IMR-90 (cell line): ENCODE measurements at places on chromosomes 5 and 9. TPM values are rescaled to one million over a fixed set of nuclear protein-coding genes. Genes with fewer than 3 reads are reported as not detected.

GRCh38 chr5:110321117-110321516 lies 405.4 kb downstream of the TMEM232 start:
- no peak for DNase-seq

DNA sequence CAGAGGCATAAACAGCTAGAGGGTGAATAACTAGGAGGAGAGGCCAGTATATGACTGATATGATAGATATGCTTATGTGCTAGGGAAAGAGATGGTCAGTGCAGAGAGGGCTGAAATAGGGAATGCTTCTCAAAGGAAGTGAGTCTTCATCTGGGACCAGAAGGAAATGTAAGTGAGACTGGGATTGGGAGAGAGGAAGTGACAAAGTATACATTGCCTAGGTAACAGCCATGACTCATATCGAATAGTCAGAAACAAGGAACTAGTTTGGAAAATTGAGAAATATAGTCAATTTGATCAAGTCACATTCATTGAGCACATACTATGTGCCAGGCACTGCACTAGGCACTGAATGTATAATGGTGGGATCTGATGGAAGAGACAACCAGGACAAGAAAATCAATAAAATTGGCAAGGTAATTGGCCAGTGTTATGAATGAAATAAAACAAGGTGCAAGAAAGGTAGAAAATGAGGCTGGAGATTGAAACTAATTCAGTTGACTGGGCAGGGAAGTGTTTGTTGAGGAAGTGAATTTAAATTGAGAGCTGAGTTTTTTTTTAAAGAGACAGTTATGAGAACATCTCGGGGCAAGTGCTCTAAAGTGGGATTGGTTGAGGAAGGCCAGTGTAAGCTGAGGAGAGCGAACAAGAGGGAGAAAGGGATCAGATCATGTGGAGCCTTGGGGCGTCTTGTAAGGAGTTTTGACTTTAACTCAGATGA lies 4.3 kb downstream of the ERAP2 start:
- peak; percentile 87 for DNase-seq

Gene KIF4B
- under 0.01 TPM in 2 replicates for total RNA-seq

GRCh38 chr5:38316544-38317224 lies 58.3 kb downstream of the EGFLAM start:
- DNase-seq = peak; percentile 44

Gene IL3
- not detected in 2 replicates for total RNA-seq

Gene CCL28
- under 0.01 TPM in 2 replicates for total RNA-seq

DNA sequence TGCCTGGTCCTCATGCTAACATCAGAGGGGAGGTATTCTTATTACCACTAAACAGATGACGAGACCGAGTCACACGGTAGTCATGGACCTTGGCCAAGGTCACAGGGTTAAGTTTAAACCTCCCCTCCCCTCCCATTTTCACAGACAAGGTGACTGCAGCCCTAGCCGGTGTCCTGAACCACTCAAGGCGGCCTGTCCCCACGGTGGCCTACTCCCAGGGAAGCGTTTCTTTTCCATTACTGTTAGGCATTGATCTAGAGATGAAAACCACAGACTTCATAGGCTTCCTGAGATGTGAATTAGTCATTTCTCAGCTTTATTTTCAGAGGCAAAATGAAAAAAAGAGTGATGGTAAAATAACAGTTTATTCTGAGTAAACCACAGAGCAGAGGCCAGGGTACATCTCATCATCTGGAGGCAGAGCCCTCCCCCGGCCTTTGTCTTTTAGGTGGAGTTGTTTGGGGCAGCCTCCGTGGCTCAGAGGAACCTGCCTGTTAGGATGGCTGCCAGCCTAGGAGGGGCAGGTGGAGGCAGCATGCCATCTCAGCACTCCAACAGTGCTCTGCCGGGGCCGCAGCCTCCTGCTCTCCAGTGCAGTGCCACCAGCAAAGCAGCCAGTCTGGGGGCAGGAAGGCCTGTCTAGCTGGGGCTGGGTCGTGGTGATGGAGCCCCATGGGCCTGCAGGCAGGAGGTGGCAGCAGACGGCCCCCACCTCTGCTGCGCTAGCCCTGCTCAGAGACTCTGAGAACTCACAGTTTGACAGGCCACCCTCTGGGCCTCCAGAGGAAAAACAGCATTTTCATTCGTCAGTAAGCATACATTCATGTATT lies 71.2 kb downstream of the RAPGEF1 start:
- DNase-seq = peak; percentile 84

DNA sequence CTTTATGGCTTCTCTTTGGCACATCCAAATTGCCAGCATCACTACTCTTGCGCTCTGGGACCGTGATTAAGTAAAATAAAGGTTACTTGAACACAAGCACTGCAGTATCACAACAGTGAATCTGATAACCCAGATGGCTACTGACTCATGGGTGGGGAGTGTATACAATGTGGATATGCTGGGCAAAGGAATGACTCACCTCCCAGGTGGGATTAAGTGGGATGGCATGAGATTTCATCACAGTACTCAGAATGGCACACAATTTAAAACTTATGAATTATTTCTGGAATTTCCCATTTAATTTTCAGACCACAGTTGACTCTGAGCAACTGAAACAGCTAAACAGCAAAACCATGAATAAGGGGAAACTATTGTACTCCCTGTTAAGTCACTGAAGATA lies 4.3 kb downstream of the GFM2 start:
- DNase-seq = peak; percentile 83

DNA sequence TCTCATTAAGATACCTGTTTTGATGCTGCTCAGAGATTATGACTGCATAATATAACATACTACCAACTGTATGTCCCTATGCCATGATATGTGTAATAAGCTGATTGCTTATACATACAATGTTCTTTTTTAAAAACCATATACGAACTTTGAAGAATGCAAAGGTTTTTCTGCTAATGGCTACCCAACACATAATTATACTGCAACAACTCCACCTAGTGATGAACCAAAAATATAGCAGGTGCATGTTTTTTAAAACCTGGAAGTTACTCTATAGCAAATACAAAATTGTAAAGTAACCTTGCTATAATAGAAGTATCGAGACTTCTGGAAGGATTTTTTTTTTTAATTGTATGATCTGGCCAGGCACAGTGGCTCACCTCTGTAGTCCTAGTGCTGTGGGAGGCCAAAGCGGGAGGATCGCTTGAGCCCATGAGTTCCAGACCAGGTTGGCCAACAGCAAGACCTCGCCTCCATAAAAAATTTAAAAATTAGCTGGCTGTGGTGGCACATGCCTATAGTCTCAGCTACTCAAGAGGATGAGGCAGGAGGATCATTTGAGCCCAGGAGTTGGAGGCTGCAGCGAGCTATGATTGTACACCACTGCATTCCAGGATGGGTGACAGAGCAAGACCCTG lies 49.1 kb downstream of the HOMER1 start:
- DNase-seq = peak; percentile 53

DNA sequence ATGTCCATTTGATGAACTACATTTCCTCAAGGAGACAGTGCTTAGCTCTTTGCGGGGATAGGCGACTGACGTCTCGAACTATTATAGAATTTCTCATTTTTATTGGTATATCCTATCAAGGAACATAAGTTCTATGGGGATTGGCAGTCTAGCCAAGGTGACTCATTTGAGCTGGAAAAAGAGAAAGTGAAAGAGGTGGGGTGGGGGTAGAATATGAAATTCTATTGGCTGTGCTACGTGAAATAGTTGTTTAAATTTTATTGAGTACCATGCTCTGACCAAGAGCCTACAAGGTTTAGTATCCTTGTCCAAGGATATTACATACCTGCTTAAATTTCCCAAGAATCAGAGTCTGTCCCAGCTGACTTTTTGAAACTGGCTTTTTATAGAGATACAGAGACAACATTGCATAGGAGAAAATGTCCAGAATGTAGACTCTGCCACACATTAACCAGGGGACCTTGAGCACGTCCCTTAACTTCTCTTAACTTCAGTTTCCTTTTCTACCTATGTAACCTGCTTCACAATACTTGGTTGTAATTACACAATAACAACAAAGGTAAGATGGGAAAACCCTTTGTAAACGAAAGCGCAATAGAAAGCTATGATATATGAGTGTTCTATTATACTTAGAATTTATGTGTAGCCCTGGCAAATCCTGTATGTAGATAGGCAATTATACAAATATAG lies 226.4 kb upstream of the WWC1 start:
- no peak for DNase-seq

DNA sequence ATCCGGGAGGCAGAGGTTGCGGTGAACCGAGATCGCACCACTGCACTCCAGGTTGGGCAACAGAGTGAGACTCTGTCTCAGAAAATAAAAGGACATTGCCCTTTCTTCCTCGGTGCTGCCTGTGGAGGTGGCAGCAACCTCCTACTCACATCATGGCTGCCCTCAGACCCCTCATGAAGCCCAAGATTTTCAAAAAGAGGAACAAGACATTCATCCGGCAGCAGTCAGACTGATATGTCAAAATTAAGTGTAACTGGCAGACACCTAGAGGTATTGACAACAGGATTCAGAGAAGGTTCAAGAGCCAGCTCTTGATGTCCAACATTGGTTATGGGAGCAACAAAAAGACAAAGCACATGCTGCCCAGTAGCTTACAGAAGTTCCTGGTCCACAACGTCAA lies 12.6 kb upstream of the PAX5 start:
- no peak for DNase-seq

Gene KIAA0825
- 1.8 and 3.9 TPM in 2 replicates for total RNA-seq

GRCh38 chr9:42388146-42388690 lies 204.8 kb downstream of the SPATA31A6 start:
- DNase-seq = no peak

Gene CCL27
- 0.18 TPM in 1 of 2 replicates, not detected in the other for total RNA-seq

- no peak for DNase-seq
Observed at GRCh38 chr5:14374100-14374499, 207.5 kb upstream of the OTULINL start.

Gene SLC46A2
- total RNA-seq = not detected in 2 replicates

DNA sequence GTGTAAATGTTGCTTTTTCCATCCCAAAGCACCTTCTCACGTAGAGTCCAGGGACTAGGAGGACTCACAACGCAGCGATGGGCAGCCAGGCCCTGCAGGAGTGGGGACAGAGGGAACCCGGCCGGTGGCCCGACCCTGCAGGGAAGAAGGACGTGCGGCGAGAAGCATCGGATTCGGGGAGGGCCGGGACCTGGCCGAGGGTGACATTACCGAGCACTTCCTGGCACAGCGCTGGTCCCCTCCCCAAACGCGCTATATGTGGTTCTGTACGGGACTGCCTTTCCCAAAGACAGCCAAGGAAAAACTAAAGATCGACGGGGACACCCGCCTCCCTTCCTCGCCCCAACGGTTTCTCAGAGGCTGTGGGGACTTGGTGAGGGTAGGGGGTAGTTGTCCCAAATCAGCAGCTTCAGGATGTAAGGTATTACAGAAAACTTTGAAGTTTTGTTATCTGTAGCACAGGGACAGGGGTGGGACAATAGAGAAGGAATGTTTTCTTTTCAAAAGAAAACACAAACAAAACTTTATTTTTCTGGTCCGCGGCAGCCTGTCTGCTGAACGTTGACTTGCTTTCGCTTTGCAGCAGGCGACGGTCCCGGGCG lies 887 bp upstream of the MAP3K1 start:
- no peak for DNase-seq

Gene NR6A1
- 0.28 and 0.36 TPM in 2 replicates for total RNA-seq

Gene LURAP1L
- total RNA-seq = 6.1 and 7.2 TPM in 2 replicates

DNA sequence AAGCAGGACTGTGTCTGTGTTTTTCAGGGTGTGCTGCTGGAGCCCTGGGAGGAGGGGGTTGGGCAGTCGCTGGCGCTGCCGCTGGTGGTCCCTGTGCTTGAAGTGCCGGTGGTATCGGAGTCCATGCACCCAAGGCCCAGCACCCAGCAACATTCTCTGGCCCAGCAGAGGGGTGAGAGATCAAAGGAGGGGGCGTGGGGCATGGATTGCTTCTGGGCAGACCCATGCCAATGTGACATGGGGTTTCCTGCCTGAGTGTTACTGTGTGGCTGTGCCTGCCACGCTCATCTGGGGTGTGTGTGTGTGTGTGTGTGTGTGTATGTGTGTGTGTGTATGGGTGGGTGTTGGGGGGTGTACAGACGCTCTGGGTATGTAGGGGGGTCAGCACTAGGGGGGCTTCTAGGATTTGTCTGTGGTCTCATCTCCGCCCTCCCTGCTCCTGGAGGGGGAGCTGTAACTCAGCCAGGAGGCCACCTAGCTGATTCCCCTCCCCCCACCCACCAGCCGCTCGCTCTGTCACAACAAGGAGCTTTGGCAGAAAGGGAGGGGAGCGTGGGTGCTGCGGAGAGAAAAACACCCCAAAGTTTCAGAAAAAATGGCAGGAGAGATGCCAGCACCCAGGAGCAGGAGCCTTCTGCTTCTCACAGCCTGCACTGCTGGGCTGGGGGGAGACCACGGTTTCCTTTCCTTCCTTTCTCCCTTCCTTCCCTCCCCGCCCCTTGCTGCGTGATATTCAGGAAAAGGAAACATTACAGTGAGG lies 35.9 kb upstream of the HSPA9 start:
- no peak for DNase-seq

Gene PRRC1
- total RNA-seq = 46.8 and 49.4 TPM in 2 replicates

DNA sequence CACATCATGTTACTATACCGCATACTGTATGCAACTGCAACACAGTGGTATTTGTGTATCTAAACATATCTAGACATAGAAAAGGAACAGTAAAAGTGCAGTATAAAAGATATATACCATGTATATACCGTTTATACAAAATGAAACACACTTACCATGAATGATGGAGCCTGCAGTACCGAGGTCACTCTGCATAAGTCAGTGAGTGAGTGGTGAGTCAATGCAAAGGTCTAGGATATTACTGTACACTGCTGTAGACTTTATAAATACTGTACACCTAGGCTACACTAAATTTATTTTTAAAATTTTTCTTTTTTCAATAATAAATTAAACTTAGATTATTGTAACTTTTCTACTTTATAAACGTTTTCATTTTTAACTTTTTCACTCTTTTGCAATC lies 29.3 kb downstream of the PRELID2 start:
- peak; percentile 28 for DNase-seq

GRCh38 chr5:112693301-112693700 lies 44.4 kb upstream of the APC start:
- no peak for DNase-seq

DNA sequence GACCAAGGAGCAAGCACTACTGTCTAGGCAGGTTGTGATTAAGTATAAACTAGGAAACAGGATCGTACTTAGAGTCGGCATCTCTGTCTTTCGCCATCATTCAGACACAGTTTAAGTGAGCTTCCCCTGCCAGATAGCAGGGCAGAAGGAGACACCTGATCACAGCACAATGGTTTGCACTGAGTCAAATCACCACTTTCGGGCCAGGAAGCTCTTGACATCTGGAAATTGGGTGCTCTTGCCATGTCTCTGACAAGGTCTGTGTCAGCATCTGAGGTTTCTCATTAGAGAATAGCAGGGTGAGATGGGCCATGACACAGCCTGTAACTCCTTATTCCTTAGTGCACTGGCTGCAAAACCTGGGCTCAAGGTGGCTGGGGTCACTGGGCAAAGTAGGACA lies 8.3 kb downstream of the ADRB2 start:
- no peak for DNase-seq

Gene NEUROG1
- total RNA-seq = not detected in 2 replicates
